Uterus (tissue), 4 donors: ENCODE measurements at places on chromosomes 4 and X. TPM values are rescaled to one million over a fixed set of nuclear protein-coding genes. Genes with fewer than 3 reads are reported as not detected.

REST gene
- 82.7 TPM for total RNA-seq

CENPVL2 gene
- total RNA-seq = not detected

OPRPN gene
- total RNA-seq = not detected

MPP1 gene
- 14.7 TPM for total RNA-seq

PPAT gene
- 10.0 TPM for total RNA-seq

PRDM5 gene
- 37.6 TPM for total RNA-seq

DNA sequence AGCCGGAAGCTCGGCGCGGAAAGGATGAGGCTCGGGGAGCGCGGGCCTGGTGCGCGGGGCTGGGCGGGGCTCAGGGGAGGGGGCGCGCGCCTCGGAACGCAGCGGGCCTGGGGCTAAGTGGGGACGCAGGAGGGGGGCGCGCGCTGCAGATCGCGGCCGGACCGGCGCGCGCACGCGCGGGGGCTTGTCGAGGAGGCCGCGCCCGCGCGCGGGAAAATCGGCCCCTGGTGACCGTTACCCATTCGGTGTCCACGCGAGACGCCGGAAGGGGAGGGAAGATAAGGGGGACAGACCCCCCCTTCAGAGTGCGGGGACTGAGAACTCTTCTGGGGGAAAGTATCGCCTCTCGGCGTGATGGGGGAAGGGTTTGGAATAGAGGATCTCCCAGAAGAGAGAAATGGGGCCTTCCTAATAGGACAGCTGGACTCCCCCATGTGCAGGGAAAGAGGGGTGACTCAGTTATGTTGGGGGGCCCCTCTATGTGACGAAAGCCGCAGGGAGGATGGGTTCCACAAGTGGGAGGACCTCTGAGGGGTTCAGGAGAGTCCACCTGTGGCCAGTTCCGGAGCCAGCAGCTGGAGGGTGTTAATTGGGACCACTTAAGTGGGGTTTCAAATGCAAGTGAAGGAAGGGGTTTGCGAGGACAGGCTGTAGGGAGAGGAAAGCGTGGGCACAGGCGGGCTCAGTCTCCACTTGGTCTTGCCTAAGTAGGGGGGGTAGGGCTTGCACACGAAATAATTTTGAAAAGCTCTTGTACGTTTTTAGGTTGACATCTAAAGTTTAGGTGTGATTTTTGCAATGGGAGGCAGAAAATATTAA is 584 bp downstream of the SUV39H1 start:
- peak overlapping the region; percentile 61 for H3K4me3 ChIP-seq
- no peaks in the 10 kb centered on the region for H3K27me3 ChIP-seq
- H3K4me1 ChIP-seq = no peaks in the 10 kb centered on the region
- H3K27ac ChIP-seq = peak overlapping the region; percentile 89
- peak; percentile 23 for DNase-seq

DNA sequence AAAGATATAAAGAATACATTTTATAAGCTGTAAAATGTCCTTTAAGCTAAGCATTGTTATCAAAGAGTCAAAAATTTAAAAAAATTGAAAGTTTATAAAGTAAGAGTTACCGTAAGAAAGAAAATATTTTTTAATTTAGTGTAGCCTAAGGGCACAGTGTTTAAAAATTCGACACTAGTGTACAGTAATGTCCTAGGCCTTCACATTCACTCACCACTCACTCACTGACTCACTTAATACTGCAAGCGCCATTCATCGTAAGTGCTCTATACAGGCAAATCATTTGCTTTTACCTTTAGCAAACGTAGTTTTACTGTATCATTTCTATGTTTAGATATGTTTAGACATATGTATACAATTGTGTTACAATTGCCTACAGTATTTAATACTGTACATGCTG is 20.2 kb downstream of the GLRA3 start:
- no peak for DNase-seq
- H3K27me3 ChIP-seq = no peaks in the 10 kb centered on the region
- no peaks in the 10 kb centered on the region for H3K4me1 ChIP-seq
- H3K36me3 ChIP-seq = no peaks in the 10 kb centered on the region
- H3K27ac ChIP-seq = no peak overlapping the region
- H3K4me3 ChIP-seq = no peak overlapping the region

- H3K27ac ChIP-seq = no peak overlapping the region
- no peak overlapping the region for H3K4me3 ChIP-seq
- no peaks in the 10 kb centered on the region for H3K4me1 ChIP-seq
These were observed 395.9 kb upstream of the GRIA3 start for GRCh38 chrX:122788216-122788615.

DNA sequence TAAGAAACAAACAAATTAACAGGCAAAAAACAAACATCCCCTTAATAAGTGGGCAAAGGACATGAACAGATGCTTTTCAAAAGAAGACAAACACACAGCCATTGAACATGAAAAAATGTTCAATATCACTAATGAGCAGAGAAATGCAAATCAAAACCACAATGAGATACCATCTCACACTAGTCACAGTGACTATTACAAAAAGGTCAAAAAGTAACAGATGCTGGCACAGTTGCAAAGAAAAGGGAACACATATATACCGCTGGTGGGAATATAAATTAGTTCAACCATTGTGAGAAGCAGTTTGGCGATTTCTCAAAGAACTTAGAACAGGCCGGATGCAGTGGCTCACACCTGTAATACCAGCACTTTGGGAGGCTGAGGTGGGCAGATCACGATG is 146.1 kb upstream of the NEIL3 start:
- no peak overlapping the region for H3K27ac ChIP-seq
- no peaks in the 10 kb centered on the region for H3K36me3 ChIP-seq
- no peaks in the 10 kb centered on the region for H3K27me3 ChIP-seq
- no peaks in the 10 kb centered on the region for H3K4me1 ChIP-seq
- H3K4me3 ChIP-seq = no peak overlapping the region

DNA sequence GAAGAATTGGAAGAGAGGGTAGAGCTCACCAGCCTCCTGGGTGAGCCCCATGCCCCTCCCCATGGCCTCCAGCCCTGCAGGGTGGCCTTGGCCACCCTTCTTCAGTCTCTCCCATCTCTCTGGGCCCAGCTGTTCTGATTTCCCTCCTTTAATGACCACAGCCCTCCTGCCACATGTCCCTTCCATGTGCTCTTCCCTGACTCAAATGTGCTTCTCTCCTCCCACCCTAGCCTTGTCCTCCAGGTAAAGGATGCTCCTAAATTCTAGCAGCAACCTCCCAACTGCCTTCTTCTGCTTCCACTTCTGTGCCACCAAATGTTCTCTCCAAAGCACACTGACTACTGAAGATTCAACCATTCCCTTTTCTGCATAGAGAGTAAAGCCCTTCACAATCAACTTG is 83.0 kb downstream of the ADRA2C start:
- H3K4me1 ChIP-seq = no peaks in the 10 kb centered on the region
- no peak overlapping the region for H3K4me3 ChIP-seq
- no peak overlapping the region for H3K27ac ChIP-seq
- no peak for DNase-seq

GRCh38 chrX:47697181-47697580 is 38.2 kb upstream of the UXT start:
- no peaks in the 10 kb centered on the region for H3K36me3 ChIP-seq
- H3K27ac ChIP-seq = no peak overlapping the region
- H3K4me1 ChIP-seq = no peaks in the 10 kb centered on the region

- DNase-seq = peak; percentile 63
- no peaks in the 10 kb centered on the region for H3K4me1 ChIP-seq
- no peaks in the 10 kb centered on the region for H3K36me3 ChIP-seq
- peak overlapping the region; percentile 81 for H3K27ac ChIP-seq
These were observed 42.0 kb downstream of the MAP7D3 start for GRCh38 chrX:136209016-136209738.

DNA sequence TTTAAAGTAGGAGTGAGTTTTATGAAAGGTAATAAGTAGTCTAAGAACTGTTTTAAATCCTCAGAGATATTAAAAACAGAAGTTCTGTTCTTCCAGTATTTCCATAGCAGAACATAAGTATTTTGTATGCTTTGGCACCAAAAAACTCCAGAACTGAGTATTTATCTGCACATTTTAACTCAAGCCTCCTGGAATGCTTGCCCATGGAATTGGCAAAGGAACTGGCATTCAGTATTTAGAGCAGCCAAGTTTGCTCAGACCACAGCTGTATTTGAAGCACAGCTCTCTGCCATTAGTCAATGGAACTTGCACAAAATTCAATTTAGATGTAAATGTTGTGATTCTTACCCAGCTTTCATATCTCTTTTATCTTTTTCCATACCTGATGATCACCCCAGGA is 42.2 kb downstream of the NDNF start:
- H3K27me3 ChIP-seq = no peaks in the 10 kb centered on the region
- no peak for DNase-seq
- H3K36me3 ChIP-seq = no peaks in the 10 kb centered on the region
- no peaks in the 10 kb centered on the region for H3K4me1 ChIP-seq
- H3K27ac ChIP-seq = no peak overlapping the region
- no peak overlapping the region for H3K4me3 ChIP-seq

- no peaks in the 10 kb centered on the region for H3K4me1 ChIP-seq
- H3K27ac ChIP-seq = no peak overlapping the region
- H3K27me3 ChIP-seq = no peaks in the 10 kb centered on the region
- H3K36me3 ChIP-seq = no peaks in the 10 kb centered on the region
- H3K4me3 ChIP-seq = no peak overlapping the region
These were observed 306.6 kb downstream of the STK32B start for GRCh38 chr4:5357870-5358269.

DNA sequence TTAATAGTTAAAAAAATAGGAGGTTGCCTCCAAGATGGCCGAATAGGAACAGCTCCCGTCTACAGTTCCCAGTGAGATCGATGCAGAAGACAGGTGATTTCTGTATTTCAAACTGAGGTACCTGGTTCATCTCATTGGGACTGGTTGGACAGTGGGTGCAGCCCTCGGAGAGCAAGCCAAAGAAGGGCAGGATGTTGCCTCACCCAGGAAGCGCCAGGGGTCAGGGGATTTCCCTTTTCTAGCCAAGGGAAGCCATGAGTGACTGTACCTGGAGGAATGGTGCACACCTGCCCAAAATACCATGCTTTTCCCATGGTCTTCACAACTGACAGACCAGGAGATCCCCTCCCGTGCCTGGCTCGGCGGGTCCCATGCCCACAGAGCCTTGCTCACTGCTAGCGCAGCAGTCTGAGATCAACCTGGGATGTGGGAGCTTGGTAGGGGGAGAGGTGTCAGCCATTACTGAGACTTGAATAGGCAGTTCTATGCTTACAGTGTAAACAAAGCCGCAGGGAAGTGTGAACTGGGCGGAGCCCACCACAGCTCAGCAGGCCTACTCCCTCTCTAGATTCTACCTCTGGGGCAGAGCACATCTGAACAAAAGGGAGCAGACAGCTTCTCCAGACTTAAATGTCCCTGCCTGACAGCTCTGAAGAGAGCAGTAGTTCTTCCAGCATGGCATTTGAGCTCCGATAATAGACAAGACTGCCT is 47.5 kb downstream of the PPA2 start:
- no peaks in the 10 kb centered on the region for H3K4me1 ChIP-seq
- no peak overlapping the region for H3K27ac ChIP-seq
- H3K4me3 ChIP-seq = no peak overlapping the region
- DNase-seq = no peak
- no peaks in the 10 kb centered on the region for H3K27me3 ChIP-seq
- no peaks in the 10 kb centered on the region for H3K36me3 ChIP-seq

DNA sequence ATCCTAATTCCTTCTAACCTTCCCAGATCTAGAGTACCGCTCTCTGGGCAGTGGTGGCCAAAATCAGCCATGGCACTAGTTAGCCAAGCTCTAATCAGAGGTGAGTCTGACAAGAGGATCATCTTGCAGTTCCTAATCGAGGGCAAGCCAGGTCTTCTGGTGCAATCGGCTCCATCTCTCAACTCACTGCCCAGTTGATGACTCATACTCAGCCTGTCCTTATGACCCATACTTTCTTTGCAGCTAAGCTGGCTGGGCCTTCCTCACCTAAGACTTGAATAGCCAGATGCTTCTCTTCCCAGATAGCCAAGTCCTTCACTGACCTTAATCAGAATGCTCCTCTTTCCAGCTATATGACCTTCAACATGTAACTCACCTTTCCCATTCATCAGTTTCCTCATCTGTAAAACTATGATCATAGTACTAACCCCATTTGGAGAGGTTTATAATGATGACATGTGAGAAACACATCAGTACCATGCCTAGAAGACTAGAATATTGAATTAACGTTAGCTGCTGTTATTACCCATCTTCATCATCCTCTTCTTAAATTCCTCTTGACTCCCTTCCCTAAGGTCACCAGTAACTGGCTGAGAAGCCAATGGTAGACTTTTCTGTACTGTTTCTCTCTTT is 57.1 kb downstream of the RELL1 start:
- H3K27ac ChIP-seq = peak overlapping the region; percentile 30
- H3K4me3 ChIP-seq = no peak overlapping the region
- no peaks in the 10 kb centered on the region for H3K4me1 ChIP-seq
- DNase-seq = peak; percentile 54
- no peaks in the 10 kb centered on the region for H3K36me3 ChIP-seq

GRCh38 chrX:45771114-45771513 is 570.4 kb upstream of the DIPK2B start:
- H3K36me3 ChIP-seq = no peaks in the 10 kb centered on the region
- peak; percentile 38 for DNase-seq
- no peaks in the 10 kb centered on the region for H3K27me3 ChIP-seq
- no peaks in the 10 kb centered on the region for H3K4me1 ChIP-seq
- H3K4me3 ChIP-seq = peak overlapping the region; percentile 31
- H3K27ac ChIP-seq = peak overlapping the region; percentile 81

DNA sequence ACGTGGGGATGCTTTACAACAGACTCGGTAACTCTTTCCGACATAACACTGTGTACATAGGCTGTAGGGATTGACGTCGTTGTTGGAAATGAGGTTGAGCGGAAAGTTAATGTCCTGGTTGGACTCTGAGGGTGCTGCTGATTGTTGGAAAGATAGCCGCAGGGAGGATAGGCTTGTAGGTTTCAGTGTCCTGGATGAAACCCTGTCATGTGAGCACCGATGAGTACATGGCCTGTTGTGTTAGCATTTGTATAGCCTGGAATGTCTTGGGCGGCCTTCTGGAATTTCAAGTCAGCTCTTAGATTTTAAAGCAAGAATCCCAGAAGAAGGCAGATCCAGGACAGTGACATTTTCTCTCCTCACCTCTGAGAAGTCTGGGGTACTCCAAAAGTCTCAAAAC is 63.3 kb downstream of the TBC1D14 start:
- no peaks in the 10 kb centered on the region for H3K27me3 ChIP-seq
- no peak overlapping the region for H3K4me3 ChIP-seq
- H3K27ac ChIP-seq = no peak overlapping the region
- H3K4me1 ChIP-seq = no peaks in the 10 kb centered on the region

DNA sequence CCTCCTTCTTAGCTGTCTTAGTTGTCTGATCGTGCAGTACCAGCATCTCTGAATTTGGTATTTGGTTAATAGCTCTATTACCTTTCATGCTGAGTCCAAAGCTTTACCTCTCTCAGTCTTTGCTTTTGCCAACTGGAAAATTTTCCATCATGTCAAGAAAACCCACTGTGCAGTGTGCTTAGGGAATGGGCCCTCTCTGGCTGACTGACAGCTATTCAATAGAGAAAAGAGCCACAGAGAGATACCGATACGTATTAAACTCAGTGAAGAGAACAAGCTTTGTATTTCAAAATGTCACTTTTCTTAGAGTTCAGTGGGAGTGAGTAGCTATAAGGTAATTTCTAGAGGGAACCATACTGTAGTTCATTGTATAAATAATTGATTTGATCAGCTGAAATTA is 1507.1 kb downstream of the C4orf33 start:
- DNase-seq = no peak
- no peaks in the 10 kb centered on the region for H3K36me3 ChIP-seq
- no peaks in the 10 kb centered on the region for H3K4me1 ChIP-seq
- no peak overlapping the region for H3K27ac ChIP-seq
- H3K4me3 ChIP-seq = no peak overlapping the region
- no peaks in the 10 kb centered on the region for H3K27me3 ChIP-seq

GRCh38 chr4:970854-971520 is 2.4 kb downstream of the DGKQ start:
- no peak overlapping the region for H3K27ac ChIP-seq
- no peak for DNase-seq
- H3K36me3 ChIP-seq = no peaks in the 10 kb centered on the region
- no peaks in the 10 kb centered on the region for H3K4me1 ChIP-seq
